ENCODE measurements at places on chromosomes 7 and 10.

DNA sequence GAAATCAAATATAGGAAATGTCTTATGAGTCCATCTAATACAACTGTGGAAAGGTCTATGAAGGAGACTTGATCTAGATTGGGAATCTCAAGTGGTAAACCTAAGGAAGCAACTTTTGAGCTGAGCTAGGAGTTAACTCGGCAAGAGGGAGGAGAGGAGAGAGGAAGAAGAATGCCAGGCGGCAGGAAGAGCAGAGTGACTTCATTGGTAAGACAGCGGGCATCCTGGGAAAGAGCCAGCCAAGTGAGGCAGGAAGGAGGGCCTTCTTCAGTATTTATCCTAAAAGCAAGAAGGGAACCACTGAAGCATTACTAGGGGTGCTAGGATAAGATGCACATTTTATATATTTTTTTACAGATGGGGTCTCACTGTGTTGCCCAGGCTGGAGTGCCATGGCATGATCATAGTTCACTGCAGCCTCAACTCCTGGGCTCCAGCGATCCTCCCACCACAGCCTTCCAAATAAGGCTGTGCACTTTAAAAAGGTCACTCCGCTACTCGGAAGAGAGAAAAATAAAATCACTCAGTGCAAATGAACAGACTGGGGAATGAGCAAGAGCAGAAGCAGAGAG is 2.0 kb downstream of the BCL7B start:
- no peak for DNase-seq

DNA sequence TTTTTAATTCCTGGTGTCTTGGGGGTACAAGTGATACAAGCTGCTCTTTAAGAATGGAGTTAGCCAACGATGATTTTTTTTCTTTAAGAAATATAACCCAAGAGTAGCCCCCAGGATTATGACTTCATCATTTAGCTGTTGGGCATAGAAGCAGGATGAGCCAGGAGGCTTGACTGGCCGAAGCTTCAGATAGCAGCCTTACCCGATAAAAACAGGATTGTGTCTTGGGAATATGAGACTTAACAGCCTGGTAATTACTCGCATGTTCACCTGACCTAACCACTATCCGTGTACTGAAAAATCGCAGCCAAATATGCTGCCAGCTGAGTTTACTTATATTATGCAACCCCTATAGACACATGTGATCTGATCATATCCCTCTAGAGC is 346.0 kb upstream of the BMPER start:
- no peak for DNase-seq

DNA sequence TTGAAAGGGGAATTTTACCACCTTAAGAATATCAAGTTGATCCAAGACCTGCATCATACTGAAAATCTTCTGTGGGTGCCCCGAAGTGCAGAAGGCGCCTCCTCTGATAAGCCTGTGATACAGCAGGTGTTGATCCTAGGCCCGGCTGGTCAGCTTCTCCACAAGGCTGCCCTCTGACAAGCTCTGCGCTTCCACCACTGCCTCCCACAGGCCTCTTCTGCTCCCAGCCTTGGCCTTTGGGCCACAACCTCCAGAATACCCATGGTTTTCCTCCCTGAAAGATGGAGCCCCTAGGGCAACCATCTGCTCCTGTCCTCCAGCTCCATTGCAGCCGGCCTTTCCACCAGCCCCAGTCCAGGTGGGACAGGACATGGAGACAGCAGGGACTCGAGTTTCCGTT is 5.6 kb upstream of the OGDHL start:
- DNase-seq = no peak

GRCh38 chr7:65892161-65892560 is 19.3 kb downstream of the VKORC1L1 start:
- DNase-seq = no peak

DNA sequence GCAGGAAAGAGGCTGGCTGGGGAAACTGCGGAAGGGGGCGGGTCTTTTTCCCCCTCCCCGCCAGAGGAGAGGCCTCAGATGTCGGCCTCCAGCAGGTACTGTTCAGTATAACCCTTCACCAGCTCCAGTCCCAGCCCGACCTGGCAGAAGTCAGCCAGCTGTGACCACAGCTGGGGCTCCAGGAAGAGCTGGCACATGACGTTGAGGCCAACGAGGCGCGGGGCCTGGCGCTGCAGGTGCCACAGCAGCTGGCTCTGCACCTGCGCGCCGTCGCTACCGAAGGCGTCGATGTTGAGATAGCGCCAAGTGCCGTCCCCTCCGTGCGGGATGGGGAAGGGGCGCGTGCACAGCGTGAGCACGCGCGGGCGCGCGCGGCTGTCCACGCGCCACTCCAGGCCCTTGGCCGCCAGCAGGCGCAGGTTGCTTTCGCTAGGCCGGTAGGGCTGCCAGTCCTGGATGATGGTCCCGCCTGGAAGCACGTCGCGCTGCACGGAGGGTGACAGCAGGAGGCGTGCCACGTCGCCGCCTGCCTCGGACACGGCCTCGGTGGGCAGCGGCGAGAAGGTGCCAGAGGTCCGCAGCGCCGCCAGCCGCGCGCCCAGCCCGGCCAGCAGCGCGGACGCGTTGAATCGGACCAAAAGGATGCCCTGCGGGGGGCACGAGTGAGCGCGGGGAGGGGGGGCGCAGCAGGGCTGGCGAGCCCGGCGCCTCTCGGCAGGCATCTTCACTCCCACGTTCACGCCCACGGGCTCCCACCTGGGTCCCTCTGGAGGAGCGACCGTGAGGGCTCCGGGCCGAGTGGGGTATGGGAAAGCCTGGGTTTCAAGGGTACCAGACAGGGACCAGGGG is 6.9 kb upstream of the VGF start:
- DNase-seq = no peak

DNA sequence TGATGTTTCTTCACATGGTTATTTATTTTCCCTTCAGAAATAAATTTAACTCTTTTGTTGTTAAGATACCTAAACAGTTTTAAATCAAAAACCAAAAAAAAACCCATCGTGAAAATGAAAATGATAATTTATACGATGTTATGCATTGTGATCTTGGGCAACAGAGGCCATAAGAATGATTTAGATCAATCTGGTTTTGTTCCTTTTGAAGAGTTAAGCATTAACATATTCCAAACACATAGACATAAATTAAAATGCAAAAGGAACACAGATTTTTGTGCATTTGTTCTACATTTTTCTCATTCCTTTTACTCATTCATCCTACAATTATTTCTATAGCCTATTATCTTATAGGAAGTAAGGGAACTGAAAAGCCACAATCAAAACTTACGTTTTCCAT is 226.1 kb upstream of the SEMA3D start:
- DNase-seq = no peak

DNA sequence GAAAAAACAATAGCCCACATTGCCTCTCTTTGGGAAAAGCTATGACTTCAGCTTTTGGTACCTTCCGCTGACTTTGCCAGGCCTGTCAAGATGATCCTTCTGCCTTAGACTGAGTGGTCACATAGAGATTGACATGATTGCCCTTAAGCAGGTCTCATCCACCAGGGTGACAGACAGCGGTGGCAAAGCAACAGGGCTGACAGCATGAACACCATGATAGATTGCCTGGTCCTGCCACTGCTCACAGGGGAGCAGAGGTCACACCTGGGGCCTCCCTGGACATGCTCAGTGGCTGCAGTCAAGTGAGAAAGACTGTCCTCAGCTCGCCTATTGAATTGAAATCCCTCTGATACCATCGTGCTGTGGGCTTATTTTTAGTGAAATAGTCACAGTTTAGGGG is 1080.2 kb downstream of the KCNMA1 start:
- no peak for DNase-seq

- DNase-seq = no peak
Observed at GRCh38 chr10:15349112-15349511, 22.0 kb downstream of the FAM171A1 start.

DNA sequence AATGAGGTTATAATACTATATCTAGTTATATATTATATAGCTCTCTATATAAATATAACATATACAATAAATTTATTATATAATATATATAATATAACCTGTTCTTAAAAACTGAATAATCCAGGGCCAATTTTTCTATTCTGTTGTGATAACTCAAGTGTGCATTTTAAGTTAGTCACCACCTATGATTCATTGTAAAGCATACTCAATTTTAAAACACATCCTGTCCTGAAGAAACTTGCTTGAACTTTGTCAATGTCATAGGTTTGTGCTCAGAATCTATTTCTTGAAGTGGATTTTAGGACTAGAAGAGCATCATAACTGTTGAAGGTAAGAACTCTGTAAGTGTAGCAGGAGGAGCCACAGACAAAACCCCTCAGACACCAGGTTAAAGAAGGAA is 1209.8 kb downstream of the REEP3 start:
- no peak for DNase-seq

GRCh38 chr10:59175538-59176240 is 754 bp upstream of the PHYHIPL start:
- DNase-seq = no peak

DNA sequence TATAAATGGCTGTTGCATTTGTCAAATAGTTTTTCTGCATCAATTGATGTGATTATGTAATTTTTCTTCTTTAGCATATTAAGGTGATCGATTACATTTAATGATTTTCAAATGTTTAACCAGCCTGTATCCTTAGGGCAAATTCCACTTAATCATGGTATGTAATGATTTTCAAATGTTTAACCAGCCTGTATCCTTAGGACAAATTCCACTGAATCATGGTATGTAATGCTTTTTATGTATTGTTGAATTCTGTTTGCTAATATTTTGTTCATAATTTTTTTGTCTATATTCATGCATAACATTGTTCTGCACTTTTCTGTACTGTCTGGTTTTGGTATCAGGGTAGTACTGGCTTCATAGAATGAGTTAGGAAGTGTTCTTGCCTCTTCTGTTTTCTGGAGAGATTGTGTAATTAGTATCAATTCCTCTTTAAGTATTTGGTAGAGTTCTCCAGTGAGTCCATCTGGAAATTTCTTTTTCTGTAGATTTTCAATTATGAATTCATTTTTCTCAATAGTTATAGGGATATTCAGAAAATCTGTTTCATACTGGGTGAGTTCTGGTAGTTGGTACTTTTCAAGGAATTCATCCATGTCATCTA is 393.2 kb upstream of the FOXK1 start:
- no peak for DNase-seq

GRCh38 chr7:138926241-138926612 is 55.0 kb downstream of the KIAA1549 start:
- DNase-seq = no peak

DNA sequence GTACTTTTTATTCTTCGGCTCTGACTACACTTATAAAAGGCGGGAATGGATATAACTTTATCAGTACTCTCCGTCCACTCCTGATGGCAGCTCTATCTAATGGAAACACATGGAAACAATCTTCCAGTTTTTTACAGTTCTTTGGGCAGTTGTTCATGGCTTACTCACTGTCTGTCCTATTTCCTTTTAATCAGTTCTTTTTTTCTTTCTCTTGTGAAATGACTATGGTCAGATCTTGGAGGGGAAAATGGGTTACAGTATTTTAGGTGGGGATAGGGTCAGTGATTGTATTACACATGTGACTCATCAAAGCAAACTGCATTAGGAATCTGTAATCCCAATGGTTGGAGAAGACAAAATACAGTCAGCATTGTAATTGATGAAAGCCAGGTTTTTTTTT is 112.4 kb downstream of the BICC1 start:
- no peak for DNase-seq

DNA sequence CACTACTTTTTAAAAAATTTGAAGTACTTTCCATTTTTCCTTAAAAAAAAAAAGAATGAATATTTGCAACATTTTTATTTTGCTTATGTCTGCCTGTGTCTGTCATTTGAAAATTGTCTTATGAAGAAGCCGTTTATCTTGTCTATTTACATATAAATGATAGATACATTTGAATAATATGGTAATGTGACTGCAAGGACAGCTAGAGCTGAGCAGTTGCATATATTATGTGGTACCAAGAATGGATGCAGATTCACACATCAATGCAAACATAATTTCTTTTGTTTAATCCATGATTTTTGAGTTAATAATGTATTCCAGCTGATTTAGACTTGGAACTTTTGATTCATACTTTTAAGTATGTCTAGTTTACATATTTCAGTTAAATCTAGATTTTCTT is 268.0 kb downstream of the CDK14 start:
- no peak for DNase-seq

GRCh38 chr7:38973760-38974159 is 3.9 kb upstream of the POU6F2 start:
- DNase-seq = no peak

DNA sequence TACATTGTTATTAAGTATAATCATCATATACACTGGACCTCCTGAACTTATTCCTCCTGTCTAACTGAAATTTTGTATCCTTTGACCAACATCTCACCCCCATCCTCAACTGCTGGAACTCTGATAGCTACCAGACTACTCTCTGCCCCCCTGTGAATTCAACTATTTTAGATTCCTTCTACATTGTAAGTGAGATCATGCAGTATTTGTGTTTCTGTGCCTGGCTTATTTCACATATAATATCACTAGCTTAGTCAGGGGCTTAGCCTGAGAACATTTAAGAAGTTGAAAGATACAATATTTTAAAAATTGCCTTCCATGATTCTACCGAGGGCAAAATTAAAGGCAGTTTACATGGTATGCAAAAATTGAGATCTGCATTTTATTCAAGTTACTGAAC is 26.9 kb downstream of the STAMBPL1 start:
- no peak for DNase-seq

GRCh38 chr10:94991243-94991888 is 52.9 kb downstream of the CYP2C9 start:
- no peak for DNase-seq

DNA sequence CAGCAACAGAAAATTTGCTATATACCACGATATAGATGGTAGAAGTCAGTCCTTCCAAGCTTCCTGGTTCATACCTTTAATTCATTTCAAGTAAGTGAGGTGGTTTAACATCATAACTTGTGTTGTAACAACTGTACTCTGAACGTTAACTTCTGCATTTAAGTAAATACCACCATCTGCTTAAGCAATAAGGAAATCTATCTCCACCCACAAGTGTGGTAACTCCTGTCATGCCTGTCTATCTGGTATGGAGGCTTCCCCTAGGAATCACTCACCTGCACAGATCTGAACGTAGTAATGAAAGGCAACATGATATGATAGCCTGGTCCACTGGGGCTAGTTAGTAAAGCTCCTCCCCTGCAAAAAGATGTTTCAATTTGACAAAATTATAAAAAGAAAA is 2.3 kb downstream of the ERLIN1 start:
- DNase-seq = no peak

DNA sequence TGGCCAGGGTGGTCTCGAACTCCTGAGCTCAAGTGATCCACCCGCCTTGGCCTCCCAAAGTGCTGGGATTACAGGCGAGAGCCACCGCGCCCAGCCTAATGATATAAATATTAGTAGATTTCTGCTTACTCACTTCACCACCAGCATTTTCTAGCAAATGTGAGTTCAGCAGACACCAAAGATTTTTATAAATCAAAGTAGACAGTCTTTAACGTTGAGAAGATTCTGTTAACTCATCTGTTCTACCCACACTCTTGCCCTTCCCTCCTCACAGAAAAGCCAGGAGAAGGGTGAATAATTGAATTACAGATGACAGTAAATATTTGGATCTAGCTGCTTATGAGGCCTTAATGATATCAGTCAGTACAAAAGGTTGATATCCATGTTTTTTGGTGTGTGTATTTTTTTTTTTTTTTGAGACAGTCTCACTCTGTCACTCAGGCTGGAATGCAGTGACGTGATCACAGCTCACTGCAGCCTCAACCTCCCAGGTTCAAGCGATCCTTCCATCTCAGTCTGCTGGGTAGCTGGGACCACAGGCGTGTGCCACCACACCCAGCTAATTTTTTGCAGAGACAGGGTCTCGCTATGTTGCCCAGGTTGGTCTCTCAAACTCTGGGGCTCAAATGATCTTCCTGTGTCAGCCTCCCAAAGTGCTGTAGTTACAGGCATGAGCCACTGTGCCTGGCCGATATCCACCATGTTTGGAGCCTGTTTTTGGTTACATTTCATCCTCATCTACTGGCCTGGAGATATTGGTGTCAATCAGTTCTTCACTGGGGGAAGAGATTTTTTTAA is 120.5 kb downstream of the CUX1 start:
- no peak for DNase-seq

GRCh38 chr7:27165089-27165995 is at the start of gene HOXA9:
HOXA9 (minus strand) TSS chr7:27165537; CDS start chr7:27165457, 80 bp downstream.
- no peak for DNase-seq

Data from CD4-positive, alpha-beta T cell treated with Interleukin-4 for 4 hours (primary cell).